Activated CD8-positive, alpha-beta T cell treated with anti-CD3 and anti-CD28 coated beads, Interleukin-2, amount 10 ng/mL, durations not matched to agents 7 days and 5 days (primary cell): ENCODE measurements at places on chromosomes 2 and 18. TPM values are rescaled to one million over a fixed set of nuclear protein-coding genes. Genes with fewer than 3 reads are reported as not detected.
A peak's percentile ranks its signal among the peaks of the same experiment; 100 is the strongest.

DNA sequence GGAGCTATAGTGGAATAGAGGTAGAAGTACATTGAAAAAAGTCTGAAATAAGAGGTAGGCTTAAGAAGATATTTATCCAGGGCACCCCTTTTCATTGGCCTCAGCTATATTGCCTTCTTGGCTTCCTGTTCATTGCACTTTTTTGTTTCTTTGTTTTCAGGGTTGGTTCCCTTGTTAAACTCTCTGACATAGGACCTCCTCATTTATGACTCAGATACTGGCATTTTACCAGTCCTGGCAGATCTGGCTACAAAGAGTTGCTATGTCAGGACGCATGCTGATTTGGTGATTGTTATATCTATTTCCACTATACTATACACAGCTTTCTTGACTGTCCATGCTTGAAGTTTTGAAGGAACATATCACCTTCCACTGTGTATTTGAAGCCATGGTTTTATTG, 60.0 kb downstream of the GCA start:
- DNase-seq: no peak

GRCh38 chr2:181586569-181587081, 70.3 kb downstream of the CERKL start:
- no peak for DNase-seq

GRCh38 chr2:5696945-5697521, 4.8 kb downstream of the SOX11 start:
- no peak for DNase-seq

Gene CPO
- total RNA-seq: not detected

DNA sequence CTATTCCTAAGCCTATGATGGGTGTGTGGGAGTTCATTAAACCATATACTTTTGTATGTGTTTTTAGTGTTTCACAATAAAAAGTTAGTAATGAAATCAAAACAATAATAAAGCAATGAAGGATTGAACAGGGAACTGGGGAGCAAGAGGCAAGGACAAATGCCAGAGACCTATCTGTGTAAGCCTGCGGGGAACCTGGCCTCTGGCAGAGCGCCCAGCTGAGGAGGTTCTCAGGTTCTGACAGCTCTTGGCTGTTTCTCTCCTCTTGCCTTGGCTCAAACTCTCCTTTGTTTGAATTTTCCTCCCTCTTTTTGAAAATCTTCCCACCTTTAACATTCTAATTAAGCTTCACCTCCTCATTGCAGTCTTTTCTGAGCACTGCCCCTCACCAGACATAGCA, 200.0 kb upstream of the NCKAP5 start:
- no peak for DNase-seq

DNA sequence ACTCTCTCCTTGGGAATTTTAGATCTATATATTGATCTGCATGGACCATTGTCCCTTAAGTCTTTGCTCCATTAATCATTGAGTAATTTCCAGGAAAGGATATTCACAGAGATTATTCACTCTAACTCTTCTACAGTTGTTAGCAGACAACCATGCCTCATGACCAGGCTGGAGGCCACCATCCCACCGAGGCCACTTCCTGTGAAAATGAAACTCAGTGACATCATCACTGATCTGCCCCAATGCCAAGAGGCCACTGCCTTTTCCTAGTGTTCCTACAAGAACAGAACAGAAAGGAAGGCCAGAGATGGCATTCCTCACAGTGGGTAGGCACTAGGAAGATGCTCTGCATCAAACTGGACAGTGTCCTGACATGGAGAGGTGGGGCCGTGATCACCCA, 161.3 kb downstream of the DTNA start:
- peak; percentile 47 for DNase-seq
